ENCODE measurements at places on chromosomes 7 and 10.

GRCh38 chr7:112669306-112669705, 120.9 kb downstream of the TMEM168 start:
- no peak for DNase-seq

GRCh38 chr10:69406302-69406811, 10.4 kb downstream of the TACR2 start:
- no peak for DNase-seq

- DNase-seq: no peak
These were observed 72.3 kb upstream of the SRRM3 start for GRCh38 chr7:76129366-76129765.

DNA sequence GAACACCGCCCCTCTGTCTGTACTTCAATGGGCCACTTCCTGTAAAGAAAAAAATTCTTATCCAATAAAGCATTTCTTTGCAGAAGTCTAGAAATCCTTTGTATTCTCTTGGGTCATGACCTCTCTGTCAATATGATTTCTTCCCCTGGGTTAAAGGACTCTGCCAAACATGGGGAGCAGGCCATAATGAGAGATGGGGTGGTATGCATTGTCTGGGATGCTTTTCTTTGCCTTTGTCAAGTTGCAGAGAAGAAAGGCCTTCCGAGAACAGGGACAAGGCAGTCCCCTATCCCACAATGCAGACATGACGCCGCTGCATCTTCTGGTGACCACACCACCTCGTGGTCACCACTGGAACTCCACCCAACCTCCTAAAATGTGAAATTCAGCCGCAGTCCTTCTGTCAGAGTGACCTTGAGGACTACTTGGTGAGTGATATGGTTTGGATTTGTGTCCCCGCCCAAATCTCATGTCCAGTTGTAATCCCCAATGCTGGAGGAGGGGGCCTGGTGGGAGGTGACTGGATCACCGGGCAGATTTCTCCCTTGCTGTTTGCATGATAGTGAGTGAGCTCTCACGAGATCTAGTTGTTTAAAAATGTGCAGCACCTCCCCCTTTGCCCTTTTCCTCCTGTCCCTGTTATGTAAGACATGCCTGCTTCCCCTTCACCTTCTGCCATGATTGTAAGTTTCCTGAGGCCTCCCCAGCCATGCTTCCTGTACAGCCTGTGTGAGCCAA, 15.2 kb upstream of the FRMPD2 start:
- DNase-seq: peak; percentile 27

- no peak for DNase-seq
These were observed 70.9 kb downstream of the SYPL1 start for GRCh38 chr7:106041140-106041717.

DNA sequence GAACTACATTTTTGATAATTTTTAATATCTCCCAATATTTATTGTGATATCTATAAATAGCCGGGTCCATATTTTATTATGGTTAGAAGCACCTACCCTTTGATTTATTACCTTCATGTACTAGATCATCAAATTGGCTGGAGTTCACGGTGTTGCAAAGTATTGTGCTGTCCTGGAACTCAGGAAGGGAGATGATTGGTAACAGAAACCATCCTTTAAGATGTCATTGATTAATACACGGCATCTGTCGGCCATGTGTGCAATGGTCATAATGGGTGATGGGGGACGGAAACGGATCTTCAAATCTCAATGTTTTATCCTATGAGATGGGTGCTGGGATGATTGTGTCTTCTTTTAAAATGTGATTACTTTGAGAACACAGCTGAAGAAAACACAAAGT, 157.0 kb downstream of the NEBL start:
- no peak for DNase-seq

DNA sequence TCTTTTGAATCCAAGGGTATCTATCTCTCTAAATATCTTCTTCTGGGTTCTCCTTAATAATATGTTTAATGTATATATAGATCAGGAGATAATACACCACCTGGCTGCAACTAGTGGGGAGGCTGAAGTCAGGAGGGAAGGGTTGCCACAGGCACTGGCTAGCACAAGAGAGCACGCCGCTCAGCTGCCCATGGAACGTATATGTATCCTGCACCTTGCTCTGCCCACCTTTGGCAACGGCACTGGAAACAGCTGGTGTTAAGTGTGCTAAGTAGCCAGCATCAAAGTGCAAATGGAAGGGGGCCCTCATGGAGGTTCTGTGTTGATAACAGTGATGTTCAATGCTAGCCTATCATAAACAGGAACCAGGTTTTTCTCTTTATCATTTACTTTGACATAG, 49.8 kb upstream of the FAM133B start:
- DNase-seq: no peak

GRCh38 chr10:43822631-43823580, 174.2 kb upstream of the ZNF32 start:
- DNase-seq: no peak

DNA sequence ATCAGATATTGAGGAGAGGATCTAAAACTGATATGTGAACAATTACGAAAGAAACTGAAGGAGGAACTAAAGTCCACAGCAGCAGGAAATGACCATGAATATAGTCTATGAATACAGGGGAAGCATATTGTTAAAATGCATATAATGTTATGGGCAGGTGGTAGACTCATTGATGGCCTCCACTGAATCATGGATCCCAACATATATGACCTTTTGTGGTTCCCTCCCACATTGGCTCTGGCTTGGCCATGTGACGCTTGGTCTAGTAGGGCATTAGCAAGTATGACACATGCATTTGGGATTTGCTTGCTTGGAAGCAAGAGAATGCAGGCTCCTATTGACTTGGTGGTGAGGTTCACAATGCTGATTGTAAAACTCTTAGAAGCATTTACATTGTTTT, 55.2 kb upstream of the RAB18 start:
- DNase-seq: no peak

All from activated CD4-positive, alpha-beta T cell treated with anti-CD3 and anti-CD28 coated beads for 24 hours (primary cell).